ENCODE measurements at places on chromosomes 3 and 15.

DNA sequence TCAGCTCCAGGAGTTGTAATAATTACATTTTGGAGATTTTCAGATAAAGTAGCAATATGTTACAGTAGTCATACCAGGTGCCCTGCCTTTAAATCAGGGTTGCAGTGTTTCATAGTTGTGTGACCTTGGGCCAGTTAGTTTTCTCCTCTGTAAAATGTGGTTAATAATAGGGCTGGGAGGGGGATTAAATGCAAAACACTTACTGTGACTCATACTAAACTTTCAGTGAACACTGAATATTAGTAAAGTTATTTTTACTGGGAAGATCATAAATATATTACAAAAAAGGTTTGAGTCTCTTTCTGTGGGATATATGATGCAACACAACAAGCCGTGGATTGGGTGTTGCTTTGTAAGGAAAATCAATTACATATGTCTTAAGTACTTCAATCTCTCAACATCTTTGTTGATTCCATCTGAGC lies 1.1 kb upstream of the EBLN2 start:
- no peak for DNase-seq

DNA sequence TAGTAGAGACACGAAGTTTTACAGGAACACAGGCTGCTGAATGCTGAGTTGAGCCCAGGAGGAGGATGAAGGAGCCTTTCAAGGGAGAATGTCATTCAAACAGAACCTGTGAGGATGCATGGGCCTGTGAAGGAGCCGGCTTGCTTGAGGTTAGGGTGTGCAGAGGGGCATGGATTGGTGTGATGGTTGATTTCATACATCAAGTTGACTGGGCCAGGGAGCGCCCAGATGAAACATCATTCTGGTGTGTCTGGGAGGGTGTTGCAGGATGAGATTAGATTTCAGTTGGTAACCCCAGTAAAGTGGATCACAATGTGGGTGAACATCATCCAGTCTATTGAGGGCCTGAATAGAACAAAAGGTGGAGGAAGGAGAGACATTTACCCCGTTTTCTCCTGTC lies 243.6 kb downstream of the EDEM1 start:
- DNase-seq = no peak

DNA sequence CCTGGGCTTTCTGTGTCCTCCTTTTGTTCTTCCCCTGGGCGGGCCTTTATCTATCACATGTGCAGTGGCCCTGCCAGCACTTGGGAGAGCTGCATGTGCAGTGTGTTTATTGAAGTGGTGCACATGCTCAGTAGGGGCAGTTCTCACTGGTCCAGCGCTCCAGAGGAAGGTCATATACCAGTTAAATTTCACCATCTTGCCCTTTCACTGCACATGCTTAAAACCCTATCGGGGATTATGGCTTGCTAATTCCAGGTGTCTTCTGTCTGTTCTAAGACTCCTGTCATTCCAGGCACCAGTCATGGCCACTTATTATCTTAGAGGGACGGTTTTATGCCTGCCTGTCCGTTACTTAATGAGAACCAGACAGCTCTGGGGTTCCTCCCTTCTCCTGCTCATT lies 52.2 kb downstream of the ROPN1B start:
- no peak for DNase-seq

- DNase-seq = peak; percentile 64
These were observed 43.1 kb downstream of the DNASE1L3 start for GRCh38 chr3:58167431-58168351.

DNA sequence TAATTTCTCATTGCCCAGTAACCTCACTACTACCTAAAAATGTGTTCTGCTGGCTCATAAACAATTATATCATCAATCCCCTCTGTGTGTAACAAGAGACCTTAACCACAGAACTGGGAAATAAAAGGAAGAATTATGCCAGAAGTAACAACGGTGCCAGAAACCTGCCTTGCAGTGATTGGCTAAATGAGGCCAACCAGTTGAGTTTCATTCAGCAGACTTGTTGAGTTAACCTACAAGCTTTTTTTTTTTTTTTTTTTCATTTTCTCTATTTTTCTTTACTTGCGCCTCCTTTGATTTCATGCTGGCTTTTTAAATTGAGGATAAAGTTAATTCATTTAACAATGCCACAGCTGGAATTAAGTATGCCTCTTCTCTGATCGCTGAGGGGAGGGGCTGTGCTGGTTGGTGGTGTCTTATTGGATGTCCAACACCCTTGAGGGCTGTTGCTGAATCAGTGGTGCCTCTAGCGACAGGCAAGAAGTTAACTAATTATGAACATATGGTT lies 30.0 kb upstream of the GMNC start:
- no peak for DNase-seq

DNA sequence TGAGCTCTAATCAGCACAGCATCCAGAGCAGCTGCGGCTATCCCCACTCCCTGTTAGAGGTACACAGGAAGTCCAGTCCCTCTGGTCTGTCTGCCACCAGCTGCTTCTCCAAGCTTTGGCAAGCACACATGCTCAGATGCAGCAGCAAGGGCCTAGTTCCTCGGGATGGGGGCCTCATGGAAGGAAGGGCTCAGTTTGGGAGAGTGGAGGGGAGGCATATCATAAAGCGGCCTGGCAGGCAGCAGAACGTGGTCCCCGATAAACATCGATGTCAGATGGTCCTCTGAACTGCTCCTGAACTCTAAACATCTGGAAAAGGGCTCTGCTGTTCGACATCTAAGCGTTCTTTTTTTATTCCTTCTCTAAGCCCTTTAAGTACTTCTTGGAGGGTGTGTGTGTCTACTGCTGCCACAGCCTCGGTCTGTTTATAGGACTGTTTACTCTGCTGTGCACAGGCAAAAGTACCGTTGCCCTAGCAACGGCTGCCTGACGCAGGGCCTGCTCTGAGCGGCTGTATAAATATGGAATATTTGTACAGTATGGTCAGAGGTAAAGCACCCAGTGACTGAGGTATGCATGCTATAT lies 74.6 kb downstream of the PRICKLE2 start:
- no peak for DNase-seq

DNA sequence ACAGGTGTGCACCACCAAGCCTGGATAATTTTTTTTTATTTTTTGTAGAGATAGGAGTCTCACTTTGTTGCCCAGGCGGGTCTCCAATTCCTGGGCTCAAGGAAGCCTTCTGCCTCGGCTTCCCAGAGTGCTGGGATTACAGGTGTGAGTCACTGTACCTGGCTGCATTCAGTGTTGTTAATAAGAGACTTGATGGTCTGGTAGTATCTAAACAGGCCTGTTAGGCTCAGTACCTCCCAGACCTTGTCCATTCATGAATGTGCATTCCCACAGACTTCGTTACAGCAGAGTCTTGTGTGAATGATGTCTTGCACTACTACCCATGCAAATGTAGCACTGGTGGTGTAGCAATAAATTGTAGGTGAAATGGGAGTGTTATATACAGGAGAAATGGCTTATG lies 17.7 kb downstream of the CMTM8 start:
- DNase-seq = no peak

DNA sequence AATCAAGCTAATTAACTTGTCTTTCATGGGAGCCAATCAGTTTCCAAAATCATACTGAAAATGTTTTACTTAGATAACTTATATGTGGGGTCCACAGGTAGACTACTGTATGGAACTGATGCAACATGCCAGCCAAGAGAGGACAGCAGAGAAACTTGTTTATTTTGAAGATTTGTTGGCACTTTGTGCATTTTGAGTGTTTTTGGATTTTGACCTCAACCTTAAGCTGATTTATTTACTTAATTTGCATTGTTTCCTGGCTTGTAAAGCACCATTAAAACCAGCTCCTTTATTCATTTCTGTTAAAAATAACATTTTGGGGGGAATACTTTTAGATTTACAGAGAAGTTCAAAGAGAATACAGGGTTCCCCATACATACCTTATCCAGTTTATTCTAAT lies 166.6 kb downstream of the MCTP2 start:
- no peak for DNase-seq

DNA sequence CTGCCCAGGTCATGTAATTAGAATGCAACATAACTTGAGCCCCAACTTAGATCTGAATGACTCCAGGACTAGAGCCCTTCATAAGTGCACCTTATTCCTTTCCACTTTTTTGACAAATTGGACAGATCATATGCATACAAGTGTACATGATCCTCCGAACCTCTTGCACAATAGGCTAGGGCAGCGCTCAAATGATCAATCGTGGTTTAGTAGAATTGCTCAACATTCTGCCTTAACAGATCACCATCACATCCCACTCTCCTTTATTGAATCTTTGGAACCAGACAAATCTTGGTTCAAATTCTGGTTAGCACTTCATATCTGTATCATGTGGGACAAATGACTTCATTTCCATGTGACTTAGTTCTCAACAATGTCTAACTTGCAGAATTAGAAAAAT lies 106.8 kb upstream of the CDIN1 start:
- no peak for DNase-seq

GRCh38 chr15:78092261-78093041 lies at the start of gene SH2D7:
TSS of gene SH2D7 (plus strand) at chr15:78092561. CDS start at chr15:78092585, 24 bp downstream.
- no peak for DNase-seq

GRCh38 chr3:130412991-130413560 lies 67.6 kb downstream of the COL6A5 start:
- no peak for DNase-seq

- DNase-seq = no peak
These were observed 160.5 kb downstream of the SEMA6D start for GRCh38 chr15:47877836-47878235.

DNA sequence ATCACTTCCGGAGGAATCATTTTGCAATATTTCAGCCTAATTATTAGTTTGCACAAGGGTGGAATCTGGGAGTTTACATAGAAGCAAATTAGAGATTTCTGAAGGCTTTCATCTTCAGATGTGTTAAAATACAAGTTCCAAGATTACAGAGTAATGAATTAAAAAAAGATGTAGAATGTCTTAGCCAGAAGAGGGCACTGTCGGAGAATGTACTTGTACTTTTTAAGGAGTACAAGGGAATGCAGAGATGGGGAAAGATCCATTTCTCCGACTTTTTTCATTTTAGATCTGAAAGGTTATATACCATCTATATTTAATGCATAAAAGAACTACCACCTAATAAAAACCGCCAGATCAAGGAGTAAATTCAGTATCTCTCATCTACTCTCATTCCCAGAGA lies 43.1 kb upstream of the WDR5B start:
- DNase-seq = no peak

DNA sequence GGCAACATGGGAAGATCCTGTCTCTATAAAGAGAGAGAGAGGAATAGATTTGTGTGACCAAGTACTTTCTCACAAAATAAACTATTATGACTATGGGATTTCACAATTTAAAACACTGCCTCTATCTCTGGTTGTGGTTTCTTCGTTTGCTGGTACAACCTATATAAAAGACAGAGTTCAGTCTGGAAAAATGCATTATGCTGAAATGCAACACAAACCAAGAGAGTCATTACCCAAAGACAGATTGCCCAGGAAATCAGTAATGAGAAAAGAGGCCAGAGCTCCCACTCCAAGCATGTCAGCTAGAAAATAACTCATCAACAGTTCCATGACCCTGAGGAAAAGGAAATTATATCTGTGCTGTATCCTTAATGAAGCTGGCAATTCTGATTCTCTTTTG lies 23.2 kb downstream of the GPR176 start:
- no peak for DNase-seq

DNA sequence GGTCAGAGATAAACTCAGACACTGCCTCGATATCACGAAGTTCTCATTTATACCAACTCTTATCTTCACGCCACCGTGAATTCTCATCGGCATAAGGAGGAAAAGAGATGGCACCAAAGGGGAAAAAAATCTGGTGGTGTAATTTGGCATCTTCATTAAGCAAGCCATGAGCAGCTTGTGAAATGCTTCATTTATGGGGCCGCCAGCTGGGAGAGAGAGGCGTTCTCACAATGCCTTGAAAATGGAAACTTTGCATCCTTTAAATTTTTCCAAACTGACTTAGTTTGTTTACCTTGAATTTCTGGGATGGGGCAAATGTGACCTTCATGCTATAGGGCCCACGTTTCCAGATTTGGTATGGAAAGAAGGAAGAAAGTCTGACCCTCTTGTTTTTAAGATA lies 242.5 kb upstream of the ST8SIA2 start:
- no peak for DNase-seq

DNA sequence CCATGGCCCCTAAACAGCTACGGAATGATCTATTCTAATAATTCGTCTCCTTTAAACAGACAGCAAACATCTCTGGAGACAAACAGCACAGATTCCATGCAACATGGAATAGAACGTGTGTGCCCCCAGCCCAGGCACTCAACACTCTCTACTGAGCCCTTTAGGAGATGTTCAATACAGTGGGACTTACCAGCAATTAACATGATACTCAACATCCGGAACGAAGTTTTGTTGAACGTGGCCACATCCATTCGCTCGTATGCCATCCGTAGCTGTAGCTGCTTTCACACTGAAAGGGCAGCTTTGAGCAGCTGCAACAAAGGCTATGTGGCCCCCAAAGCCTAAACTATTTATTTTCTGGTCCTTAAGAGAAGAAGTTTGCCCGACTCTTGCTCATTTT lies 3.5 kb downstream of the ADAMTS17 start:
- no peak for DNase-seq

- DNase-seq = no peak
These were observed 13.2 kb downstream of the MEIS2 start for GRCh38 chr15:37087131-37087588.

GRCh38 chr3:183553334-183554026 lies 2.0 kb downstream of the KLHL6 start:
- DNase-seq = no peak

DNA sequence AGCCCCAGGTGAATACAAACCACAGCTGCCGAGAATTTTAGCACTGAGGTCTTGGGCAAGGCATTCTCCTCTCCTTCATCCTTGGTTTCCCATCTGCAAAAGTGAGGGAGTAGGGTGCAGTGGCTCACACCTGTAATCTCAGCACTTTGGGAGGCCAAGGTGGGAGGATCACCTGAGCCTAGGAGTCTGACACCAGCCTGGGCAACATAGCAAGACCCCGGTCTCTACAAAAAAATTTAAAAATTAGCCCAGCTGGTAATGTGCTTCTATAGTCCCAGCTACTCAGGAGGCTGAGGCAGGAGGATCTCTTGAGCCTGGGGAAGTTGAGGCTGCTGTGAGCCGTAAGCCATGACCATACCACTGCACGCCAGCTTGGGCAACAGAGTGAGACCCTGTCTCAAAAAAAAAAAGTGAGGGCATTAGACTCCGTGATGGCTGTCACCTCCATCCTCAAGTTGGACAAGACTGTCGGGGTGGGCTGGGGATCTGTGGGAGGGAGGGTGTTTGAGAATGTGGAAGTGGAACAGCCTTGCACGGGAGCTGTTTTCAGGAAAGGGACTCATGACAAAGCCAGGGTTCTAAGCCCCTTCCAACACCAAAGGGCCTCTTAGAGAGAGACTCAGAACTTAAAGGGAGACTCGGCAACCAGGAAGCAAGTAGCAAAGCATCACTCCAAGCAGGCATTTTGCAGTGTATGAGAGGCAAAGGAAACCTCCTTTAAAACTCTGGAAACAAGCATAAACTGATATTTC lies 46.0 kb upstream of the FURIN start:
- DNase-seq = no peak

GRCh38 chr3:25830373-25831280 lies 40.7 kb downstream of the OXSM start:
- no peak for DNase-seq

- no peak for DNase-seq
These were observed at the start of gene CSTA for GRCh38 chr3:122324871-122325323. TSS of gene CSTA (plus strand) at chr3:122325248. CDS start at chr3:122325293, 45 bp downstream.

- DNase-seq = no peak
These were observed 58.5 kb downstream of the DPH6 start for GRCh38 chr15:35487417-35487816.

GRCh38 chr3:53140847-53141845 lies 10.9 kb upstream of the RFT1 start:
- DNase-seq = no peak

- no peak for DNase-seq
These were observed 30.7 kb upstream of the USP3 start for GRCh38 chr15:63473749-63473998.

GRCh38 chr3:119261055-119261454 lies 20.4 kb upstream of the B4GALT4 start:
- no peak for DNase-seq

GRCh38 chr15:77181305-77182074 lies 110.6 kb upstream of the TSPAN3 start:
- DNase-seq = no peak
